CD14-positive monocyte (primary cell): ENCODE measurements at places on chromosomes 6 and 20.

DNA sequence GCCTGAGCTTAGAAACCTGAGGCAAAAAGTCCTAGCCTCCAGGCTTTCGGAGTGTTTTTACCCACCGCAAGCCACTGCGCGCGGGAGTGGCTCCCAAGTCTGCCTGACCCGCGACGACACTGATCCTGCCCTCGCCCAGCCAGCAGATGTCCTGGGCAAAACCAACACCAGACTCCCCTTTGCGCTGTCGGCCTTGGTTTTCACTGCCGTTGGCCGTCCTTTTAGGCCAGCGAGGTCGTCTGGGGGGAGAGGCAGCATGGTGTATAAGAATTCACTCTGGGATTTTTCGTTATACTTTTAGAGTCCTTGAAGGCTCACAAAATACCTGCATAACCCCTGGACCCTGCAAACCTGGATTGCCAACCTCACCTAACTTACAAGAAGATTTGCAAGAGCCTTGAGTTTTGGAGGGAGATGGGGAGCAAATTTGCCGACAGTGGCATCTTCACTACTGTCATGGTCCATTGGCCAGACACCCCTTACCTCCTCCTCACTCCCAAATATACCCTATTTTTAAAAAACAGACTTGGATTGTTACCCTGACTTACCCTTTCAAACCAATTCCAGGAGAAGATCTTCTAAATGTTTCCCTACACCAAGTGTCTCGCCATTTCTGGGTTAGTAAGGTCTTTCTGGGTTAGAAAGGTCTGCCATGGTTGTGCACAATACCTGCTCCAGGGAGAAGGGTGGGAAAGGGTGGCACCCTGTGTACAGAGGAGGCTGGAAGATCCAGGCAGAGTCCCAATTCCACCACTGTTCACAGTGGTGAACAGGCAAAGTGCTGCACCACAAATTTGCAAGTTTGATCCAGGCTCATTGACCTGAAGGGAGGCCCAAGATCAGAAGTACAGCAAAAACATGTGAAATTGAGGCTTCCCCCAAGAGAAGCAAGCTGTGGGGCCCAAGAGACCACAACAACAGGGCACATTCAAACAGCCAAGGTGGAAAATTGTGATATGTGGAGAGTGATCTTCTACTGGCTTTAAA is 4.4 kb downstream of the FOXA2 start:
- no peak for DNase-seq
- H3K27ac ChIP-seq, result no peak overlapping the region
- H3K27me3 ChIP-seq, result peaks cover 93% of the 10 kb centered on the region
- H3K4me1 ChIP-seq, result no peaks in the 10 kb centered on the region

GRCh38 chr20:32018269-32019155 is 8.3 kb downstream of the CCM2L start:
- H3K27me3 ChIP-seq, result peaks cover 47% of the 10 kb centered on the region
- peak overlapping the region; percentile 54 for H3K4me3 ChIP-seq
- no peak for DNase-seq
- peaks cover 16% of the 10 kb centered on the region for H3K4me1 ChIP-seq

GRCh38 chr6:3139090-3139903 is 18.0 kb downstream of the TUBB2A start:
- peaks cover 26% of the 10 kb centered on the region for H3K4me1 ChIP-seq
- no peaks in the 10 kb centered on the region for H3K27me3 ChIP-seq
- H3K4me3 ChIP-seq, result peak overlapping the region; percentile 60
- DNase-seq, result peak; percentile 85
- peak overlapping the region; percentile 74 for H3K27ac ChIP-seq

- no peak for DNase-seq
- H3K27me3 ChIP-seq, result no peaks in the 10 kb centered on the region
- H3K4me3 ChIP-seq, result no peak overlapping the region
- no peak overlapping the region for H3K27ac ChIP-seq
- no peaks in the 10 kb centered on the region for H3K36me3 ChIP-seq
- no peaks in the 10 kb centered on the region for H3K4me1 ChIP-seq
Measured at GRCh38 chr20:19110881-19111460, 101.5 kb upstream of the SLC24A3 start.

DNA sequence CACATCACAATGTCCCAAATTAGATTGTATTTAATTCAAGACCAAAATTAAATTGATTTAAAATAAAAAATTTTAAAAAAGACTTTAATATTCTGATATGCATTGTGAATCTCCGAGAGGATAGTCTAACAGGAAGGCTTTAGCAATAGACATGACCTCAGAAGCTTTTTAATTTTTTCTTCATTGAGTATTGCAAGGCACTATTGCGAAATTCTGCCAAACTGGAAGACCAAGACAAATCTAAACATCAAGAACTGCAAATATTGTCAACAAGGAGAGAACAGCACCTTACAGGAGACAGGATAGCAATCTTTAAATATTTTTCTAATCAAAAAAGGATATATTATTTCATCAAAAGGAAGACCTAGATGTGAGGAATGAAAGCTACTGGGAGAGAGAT is 56.9 kb downstream of the BMP5 start:
- no peak overlapping the region for H3K4me3 ChIP-seq
- H3K36me3 ChIP-seq, result no peaks in the 10 kb centered on the region
- H3K4me1 ChIP-seq, result no peaks in the 10 kb centered on the region
